ENCODE measurements at places on chromosomes 4 and X. TPM values are rescaled to one million over a fixed set of nuclear protein-coding genes. Genes with fewer than 3 reads are reported as not detected.

- no peak for DNase-seq
Observed at GRCh38 chr4:30865691-30866090, 145.5 kb downstream of the PCDH7 start.

The RTL9 gene
- not detected for polyA plus RNA-seq

The IL3RA gene
- 0.16 TPM for polyA plus RNA-seq

- DNase-seq: no peak
Observed at GRCh38 chr4:1209821-1210220, 37.4 kb upstream of the SPON2 start.

The F8 gene
- polyA plus RNA-seq: 1.7 TPM

DNA sequence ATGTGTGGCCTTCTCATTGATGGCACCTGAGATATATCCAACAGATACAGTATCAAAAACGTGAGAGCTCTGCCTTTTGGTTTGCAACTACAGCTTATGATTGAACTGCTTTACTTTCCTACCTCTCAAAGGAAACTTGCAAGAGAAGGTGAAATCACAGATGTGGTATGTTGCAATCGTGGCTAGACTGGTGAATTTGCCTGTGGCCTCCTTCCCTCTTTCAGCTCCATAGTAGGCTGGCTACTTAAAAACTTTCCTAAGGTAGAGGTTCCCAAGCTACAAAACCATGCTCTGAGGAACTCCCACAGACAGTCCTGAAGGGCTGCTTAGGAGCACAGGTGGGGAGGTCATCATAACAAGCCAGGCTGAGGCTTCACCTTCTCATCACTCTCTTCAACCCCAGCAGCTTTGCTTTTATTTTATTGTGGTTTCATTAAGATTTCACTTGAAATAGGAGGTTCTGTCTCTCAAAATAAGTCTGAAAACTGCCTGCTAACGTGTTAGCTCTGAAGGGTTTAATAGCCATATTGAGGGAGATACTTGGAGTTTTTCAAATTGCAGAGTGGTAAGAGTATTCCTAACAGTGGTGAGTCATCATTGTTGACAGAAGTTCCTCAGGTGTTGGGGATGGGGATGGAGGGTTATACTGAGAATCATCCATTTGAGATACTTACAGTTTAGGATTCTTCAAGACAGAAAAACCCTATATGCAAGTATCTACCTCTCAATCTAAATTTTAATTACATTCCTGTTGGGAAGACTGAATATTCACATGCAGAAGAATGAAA, 93.5 kb upstream of the UCP1 start:
- DNase-seq: no peak

GRCh38 chr4:3462321-3462789, 751 bp upstream of the DOK7 start:
- no peak for DNase-seq

The PPM1K gene
- 91.0 TPM for polyA plus RNA-seq

DNA sequence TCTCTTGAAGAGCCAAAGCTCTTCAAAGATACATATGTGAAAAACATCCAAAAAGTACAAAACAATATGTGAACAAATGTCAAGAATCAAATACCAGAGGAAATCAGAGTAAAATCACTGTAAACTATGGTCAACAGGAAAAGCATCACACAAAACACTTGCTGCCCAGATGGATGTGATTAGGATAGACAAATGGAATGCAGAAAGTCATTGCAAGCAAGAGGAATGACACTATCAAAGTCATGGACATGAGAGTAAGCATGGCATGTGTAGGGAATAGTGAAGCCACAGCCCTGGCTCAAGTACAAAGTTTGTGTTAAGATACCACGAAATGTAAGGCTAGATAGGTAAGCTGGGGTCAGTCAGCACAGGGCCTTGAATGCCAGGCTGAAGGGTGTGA, 37.7 kb downstream of the CLDN2 start:
- DNase-seq: no peak

DNA sequence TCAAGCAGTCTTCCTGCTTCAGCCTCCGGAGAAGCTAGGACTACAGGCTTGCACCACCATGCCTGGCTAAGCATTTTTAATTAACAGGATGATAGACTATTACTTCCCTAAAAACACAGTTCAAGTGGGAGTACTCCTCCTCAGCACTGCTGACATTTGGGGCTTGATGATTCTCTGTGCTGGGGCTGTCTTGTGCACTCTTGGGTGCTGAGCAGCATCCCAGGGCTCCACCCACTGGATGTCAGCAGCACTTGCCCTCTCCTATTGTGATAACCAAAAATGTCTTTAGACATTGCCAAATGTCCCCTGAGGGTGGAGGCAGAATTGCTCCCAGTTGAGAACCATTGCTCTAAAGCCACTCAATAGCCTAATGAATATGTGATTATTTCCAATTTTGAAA, 60.4 kb downstream of the CLCN4 start:
- DNase-seq: no peak

DNA sequence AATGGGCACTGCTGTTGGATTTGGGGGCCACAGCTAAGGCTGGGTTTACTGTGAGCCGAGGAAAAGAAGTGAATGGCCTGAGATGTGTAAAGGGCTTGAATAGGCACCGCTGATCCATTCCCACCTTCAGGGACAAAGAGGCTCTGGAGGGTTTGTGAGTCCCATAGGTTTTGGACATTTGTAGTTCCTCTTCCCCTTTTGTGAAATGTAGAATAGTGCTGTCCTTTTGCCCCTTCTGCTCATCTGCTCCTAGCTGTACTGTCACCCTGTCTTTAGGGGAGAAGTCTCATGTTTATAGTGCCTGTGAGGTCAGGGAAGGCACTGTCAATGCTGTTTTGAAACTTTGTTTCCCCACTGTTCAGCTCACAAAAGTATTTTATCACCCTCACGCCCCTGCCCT, 26.4 kb upstream of the CLCN4 start:
- DNase-seq: no peak

The AASDH gene
- polyA plus RNA-seq: 26.8 TPM
